ENCODE measurements at places on chromosomes 1 and 21.

GRCh38 chr1:207321790-207322645 is 540 bp downstream of the CD55 start:
- DNase-seq: peak; percentile 19

GRCh38 chr21:44816761-44817505 is 929 bp downstream of the SUMO3 start:
- DNase-seq: no peak

- no peak for DNase-seq
Measured at GRCh38 chr21:26925636-26926035, 41.3 kb downstream of the ADAMTS5 start.

DNA sequence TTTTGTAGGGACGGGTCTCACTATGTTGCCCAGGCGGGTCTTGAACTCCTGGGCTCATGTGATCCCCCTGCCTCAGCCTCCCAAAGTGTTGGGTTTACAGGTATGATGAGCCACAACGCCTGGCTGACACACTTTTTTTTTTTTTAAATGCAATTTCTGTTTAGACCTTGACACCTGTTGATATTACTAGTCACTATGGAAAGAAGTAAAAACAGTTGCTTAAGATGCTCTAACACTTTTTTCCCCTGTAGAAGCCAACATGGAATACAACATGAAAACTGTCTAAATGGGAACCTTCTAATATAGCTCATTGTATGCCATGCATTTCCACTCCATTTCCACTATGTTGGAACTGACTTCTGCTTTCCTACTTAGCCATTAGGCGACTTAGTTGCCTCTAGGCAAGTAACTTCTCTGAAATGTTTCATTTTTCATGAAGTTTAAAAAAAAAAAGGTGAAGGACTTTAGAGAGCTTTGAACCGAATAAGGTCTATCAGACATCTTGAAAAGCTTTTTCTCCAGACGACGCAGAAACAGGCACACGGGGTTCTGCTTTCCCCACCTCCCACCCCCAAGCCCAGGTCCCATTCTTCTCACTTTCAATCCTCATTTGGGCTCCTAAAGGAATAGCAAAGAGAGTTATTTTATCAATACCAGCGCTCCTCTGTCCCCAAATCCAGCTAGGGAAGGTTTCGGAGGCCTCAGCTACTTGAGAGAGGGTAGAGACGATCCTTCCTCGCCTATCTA is 648 bp upstream of the DR1 start:
- no peak for DNase-seq

GRCh38 chr1:67831850-67832513 is 1.3 kb downstream of the GNG12 start:
- DNase-seq: no peak

DNA sequence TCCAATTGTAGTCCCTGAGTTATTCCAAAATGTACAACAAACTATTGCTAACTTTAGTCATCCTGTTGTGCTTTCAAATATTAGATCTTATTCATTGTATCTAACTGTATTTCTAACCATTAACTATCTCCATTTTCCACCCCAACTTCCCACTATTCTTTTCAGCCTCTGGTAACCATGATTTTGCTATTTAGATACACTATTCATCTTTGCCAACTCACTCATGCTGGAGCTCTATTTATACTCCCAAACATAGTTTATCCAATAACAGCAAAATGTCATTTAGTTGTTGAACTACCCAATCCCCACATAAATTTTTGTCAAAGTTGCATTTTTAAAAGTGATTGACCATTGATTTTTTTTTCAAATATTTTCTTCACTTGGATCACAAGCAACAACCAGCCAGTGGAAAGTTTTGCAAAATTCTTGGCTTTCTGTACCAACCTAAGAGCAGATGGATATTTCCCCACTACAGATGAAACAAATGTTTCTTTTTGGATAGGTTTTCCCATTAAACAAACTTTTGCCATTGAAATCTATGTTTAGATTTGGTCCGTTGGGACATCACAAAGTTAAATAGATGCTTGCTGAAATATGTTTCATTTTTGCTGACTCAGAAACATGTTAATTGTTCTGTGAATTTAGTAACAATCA is 866.0 kb downstream of the LTN1 start:
- DNase-seq: no peak

GRCh38 chr1:94240822-94241221 is 3.4 kb upstream of the ARHGAP29 start:
- DNase-seq: no peak

- DNase-seq: no peak
Measured at GRCh38 chr1:3078430-3078861, 9.4 kb downstream of the PRDM16 start.

DNA sequence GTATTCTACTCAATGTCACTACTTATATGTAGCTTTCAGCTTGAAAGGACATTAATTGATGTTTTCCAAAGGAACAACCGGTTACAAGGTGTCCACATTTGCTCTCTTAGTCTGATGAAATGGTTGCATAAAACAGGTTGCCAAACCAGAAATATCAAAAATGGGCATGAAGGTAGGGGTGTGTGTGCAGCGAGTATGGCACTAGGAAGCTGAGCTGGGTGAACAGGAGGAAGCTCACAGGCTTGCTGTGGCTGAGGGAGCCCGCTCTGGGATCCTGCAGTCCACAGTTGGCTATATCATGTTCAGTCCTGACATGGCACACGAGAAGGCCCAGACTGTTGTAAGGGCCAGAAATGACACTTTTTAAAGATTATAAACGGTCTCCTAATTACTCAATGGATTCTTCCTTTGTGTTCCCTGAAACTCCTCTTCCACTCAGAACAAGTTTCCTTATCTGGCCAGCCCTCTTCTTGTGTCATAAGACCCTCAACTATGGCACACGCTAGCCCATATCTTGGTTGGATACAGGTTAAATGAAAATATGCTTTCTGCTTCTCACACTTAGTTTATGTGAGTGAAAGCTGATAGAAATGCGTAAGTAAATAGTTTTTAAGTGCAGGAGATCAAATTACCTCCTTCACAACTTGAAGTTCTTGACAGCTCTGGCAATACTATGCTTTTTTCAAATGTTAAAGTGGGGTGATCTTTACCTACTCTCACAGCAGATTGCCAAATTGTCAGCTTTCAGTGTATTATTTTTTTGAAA is 201.5 kb downstream of the LMO4 start:
- DNase-seq: no peak

DNA sequence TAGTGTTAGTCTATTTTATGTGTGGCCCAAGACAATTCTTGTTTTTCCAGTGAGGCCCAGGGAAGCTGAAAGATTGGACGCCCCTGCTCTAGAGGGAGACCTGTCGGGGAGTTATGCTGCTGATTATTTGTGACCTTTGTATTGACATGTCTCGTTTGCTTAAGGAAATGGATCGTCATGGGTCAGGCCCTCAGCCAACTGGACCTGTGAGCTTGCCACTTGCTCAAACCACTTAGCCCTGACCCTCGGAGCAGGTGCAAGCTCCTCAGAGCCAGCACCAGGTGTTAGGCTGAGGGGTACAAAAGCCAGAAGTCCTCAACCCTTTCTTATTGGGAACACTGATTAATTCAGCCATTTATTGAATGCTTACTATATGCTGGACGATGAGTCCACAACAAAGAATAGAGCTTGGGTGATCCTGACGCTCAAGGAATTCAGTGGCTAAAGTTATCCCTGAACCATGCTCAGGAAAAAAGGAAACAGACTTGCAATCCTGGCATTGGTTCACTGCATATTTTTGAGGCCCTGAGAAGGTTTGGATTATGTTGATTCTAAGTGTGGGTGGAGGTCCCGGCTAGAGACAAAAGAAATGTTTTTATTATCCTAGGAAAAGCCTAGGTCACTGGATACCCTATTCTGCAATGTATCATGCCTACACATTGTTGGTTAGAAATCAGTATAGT is 19.0 kb downstream of the TGFB2 start:
- DNase-seq: no peak

DNA sequence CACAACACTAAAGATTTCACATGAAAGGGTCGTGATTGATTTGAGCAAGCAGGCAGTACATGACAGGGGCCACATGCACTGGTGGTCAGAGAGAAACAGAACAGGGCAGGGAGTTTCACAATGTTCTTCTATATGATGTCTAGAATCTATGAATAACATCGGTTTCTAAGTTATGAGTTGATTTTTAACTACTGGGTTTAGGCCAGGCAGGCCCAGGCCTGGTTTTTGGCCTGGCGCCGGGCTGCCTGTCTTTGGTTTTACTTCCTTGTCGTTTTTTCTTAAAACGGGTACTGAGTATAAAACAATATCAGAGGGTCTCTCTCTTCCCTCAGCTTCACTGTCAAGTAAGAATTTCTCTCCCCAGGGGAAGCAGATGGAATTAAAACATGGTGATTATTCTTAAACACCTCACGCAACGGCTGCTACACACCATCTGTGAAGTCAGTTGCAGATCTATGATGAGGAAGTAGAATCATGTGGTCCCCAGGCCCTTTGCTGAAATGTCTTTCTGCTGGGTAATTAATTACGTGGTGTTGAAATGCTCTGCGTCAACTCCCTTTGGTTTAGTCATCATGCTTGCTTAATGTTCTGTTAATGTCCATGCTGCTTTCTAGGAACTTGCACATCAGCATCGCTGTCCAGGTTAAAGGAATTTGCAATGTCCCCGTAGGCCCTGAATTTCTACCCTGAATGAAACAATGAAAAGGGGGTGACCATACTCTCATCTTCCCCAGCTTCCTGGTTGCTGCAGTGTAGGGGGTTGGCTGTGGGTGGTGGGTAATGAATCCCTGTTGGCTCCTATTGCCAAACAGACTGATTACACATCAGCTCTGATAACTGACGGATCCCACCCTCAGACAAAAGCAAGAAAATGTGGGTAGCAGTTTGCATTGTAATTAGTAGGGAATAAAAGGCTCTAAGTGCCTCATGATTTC is 70.3 kb downstream of the SERINC2 start:
- peak; percentile 5 for DNase-seq

DNA sequence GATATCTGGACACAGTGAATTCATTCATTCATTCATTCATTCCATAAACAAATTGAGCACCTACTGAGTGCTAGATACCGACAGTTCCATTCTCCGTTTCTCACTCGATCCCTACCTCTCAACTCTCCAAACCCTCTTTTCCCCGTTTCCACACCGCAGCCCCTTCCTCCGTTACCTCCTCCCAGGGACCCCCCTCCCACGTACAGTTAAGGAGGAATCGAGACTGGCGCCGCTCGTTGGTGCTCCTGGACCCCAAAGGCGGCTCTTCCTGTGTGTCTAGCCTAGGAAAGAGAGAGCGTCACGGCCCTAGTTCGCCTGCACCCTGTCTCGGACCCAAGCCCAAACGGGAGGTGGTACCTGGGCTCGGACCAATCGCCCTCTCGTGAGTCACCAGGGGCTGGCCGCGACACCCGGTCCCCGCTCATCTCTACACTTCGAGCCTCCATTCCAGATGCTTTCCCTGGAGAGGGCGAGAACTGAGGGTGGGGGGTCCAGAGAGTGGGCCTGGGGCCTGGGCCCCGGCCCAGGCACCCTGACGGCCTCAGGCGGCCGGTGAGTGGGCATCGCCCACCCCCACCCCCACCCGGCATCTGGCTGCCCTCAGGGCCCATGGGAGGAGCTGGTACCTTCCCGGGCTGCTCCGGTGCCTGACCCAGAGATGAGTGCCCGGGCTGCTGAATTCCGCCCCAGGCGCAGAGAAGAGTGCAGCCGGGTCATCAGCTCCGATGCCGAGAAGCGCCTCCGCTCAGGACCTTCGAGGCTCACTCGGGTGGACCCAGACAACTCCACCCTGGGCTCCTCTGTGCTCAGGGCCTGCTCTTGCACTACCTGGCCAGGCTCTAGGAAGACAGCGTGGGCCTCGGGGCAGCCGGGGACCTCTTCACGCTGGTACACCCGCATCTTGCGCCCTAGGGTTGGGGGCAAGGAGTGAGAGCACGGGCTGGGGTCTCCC is 4.9 kb downstream of the ARHGEF19 start:
- no peak for DNase-seq

DNA sequence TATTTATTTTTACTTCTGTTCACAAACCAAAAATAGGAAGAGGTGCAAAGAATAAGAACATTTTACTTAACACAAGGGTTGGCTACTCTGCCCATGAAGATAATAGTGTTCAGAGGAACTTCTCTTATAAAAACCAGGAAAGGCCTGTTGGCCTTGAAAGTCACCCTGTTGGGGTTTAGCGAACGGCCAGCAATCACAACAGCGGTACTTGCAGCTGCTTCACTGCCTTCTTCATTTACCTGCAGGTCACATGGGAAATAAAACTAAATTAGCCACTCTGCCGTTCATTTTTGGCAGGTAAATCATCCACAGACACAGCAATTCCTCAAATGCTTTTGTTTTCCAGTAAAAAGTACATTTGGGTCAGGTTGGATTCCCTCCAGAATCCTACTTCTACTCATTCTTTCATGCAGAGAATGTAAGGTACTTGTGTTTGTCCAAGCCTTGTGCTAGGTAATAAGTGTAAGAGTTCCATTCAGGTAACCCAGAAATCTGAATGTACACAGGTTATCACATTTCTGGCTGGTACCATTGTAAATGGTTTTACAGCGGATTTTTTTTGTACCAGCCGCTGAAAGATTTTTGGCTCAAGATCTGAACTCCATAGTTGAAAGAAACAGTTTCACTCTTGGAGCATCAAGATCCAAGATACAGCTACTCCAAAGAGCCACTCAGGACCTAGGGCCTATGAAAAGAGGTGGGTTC is 13.1 kb downstream of the SERPINC1 start:
- no peak for DNase-seq

- peak; percentile 40 for DNase-seq
Measured at GRCh38 chr1:200869753-200870391, 2.9 kb upstream of the GPR25 start.

- DNase-seq: no peak
Measured at GRCh38 chr1:8764293-8764937, 53.0 kb downstream of the RERE start.

GRCh38 chr1:14345946-14346550 is 252.4 kb upstream of the KAZN start:
- DNase-seq: no peak

GRCh38 chr1:177849579-177850290 is 120.1 kb downstream of the SEC16B start:
- DNase-seq: no peak

GRCh38 chr1:197989058-197989457 is 71.9 kb downstream of the LHX9 start:
- DNase-seq: no peak

DNA sequence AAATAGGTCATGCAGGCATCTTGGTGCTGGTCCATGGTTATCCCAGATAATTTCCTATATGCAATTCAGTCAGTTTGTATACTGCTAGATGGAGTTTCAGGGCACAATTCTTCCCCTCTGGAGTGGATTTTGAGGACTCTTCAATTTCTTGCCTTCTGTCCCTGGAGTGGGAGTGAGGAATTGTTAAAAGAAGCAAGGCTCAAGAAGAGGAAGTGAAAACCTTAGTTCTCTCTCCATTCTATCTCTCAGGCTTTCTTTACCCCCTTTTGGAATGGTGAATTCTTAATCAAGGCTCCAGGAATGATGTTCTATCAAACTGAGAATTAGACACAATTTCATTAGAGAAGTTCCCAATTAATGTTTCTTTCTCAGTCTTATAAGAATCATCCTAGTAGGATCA is 67.1 kb downstream of the RWDD3 start:
- DNase-seq: no peak

GRCh38 chr1:15229707-15230131 is 17.3 kb upstream of the FHAD1 start:
- no peak for DNase-seq

- no peak for DNase-seq
Measured at GRCh38 chr1:168271636-168272035, 9.0 kb upstream of the TBX19 start.
